ENCODE measurements at places on chromosomes 2 and 18. TPM values are rescaled to one million over a fixed set of nuclear protein-coding genes. Genes with fewer than 3 reads are reported as not detected.
A peak's percentile ranks its signal among the peaks of the same experiment; 100 is the strongest.

DNA sequence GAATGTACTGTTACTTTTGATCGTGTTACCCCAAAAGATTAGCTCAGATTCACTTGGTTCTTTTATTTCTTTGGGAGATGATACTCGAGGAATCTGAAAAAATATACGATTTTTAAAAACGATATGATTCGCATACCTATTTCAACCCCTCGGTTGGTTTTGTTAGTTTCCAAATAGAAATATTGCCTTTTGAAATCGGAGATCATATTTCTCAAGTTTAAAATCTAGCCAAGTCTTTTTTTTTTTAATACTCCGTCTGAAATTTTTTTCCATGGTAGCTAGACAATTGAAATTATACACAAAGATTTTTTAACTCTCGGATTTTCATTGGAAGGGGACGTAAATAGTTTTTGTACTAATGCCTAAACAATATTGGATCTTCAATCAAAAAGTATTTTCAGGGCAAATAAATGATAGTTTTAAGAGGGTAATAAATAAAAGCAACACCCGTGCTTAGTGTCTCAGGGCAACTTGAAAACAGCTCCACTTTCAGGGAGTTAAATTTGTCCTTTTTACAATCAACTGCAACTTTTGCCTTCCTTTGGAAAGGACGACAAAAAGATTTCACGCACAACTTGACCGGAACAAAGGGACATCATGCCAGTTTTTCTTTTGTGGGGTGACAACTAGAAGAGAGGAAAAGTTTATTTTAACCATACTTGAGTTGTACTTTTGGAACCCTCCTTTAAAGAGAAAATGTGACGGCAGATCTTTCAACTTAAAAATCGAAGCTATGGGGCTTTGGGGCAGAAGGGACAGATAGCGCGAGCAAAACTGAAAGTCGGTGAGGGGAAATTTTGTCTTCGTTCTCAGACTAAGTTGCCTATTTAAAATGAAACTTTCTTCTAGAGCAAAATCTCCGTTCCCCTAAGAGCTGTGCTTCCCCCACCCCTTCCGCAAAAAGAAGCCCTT lies 5.8 kb upstream of the ONECUT2 start:
- DNase-seq = no peak

DNA sequence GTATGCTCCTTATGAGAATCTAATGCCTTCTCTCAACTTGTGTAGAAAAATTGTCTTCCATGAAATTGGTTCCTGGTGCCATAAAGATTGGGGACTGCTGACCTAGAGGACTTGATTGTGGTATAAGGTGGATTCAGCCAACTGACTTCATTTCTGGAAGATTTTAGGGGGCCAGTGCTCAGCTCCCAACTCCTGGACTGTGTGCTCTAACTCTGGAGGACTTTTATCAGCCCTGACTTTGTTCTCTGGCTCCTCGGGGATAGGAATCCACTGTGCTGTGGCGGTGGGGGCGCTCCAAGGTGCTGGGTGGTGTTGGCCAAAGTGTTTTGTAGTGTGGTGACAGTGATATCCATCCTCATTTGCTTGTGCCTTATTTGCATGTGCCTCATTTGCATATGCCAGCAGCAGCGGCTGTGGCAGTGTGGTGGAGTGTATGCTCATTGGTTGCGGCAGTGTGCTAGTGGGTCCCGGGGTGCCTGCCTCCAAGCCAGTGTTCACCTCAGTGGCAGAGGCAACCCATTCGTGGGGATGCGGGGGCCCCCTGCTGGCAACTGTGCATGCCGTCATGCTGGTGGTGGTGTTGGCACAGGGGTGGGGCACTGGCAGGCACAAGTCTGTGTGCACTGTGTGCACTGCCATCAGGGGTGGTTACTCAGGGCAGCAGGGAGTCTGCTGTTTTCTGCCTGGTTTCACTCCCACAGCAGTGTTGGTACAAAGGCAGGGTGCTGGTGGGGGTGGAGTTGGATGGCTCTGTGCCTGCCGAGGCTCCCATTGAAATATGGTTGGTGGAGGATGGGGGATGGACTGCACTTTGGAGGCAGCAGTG lies 19.6 kb downstream of the EHBP1 start:
- no peak for DNase-seq

GRCh38 chr18:75101916-75102315 lies 107.0 kb downstream of the PTGR3 start:
- no peak for DNase-seq

- peak; percentile 60 for DNase-seq
These were observed 9.3 kb upstream of the EFHD1 start for GRCh38 chr2:232623768-232624765.

DNA sequence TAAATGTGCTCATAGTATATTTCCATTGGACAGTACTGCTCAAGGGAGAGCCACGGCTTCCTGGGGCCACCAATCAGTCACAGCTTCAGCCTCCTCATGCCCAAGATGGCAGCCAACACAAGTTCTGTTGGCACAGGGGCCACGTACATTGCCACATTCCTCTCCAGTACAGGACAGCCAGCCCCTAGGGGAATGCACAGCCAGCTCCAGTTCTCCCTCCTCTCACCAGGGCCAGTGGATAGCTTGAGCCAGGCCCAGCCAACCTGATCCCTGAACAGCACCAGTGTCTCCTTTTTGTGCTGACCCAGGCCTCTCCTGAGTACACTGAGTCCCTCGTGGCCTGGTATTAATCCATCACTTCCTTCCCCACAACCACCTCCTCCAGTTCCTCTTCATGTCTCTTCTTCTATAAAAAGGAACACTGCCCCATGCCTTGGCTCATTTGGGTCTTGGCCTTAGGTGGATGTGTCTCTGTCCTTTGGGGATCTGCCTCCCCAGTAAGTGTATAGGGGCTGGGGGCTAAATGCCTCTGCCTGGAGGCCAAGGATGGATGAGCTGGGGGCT lies 168.7 kb downstream of the TNS1 start:
- DNase-seq = no peak

DNA sequence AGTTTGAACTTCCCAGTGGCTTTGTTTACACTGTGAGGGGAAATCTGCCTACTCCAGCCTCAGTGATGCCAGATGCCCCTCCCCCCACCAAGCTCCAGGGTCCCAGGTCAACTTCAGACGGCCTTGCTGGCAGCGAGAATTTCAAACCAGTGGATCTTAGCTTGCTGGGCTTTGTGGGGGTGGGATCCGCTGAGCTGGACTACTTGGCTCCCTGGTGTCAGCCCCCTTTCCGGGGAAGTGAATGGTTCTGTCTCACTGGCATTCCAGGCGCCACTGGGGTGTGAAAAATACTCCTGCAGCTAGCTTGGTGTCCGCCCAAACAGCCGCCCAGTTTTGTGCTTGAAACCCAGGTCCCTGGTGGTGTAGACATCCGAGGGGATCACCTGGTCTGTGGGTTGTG lies 70.0 kb upstream of the NEUROD1 start:
- DNase-seq = no peak

UGT1A7 gene
- not detected for total RNA-seq

DNA sequence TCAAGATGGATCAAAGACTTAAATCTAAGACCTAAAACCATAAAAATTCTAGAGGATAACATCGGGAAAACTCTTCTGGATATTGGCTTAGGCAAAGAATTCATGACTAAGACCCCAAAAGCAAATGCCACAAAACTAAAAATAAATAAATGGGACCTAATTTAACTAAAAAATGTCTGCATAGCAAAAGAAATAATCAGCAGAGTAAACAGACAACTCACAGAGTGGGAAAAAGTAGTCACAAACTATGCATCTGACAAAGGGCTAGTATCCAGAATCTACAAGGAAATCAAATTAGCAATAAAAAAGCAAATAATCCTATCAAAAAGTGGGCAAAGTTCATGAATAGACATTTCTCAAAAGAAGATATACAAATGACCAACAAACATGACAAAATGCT lies 18.2 kb upstream of the ASB18 start:
- no peak for DNase-seq

PID1 gene
- total RNA-seq = 6.9 TPM

DNA sequence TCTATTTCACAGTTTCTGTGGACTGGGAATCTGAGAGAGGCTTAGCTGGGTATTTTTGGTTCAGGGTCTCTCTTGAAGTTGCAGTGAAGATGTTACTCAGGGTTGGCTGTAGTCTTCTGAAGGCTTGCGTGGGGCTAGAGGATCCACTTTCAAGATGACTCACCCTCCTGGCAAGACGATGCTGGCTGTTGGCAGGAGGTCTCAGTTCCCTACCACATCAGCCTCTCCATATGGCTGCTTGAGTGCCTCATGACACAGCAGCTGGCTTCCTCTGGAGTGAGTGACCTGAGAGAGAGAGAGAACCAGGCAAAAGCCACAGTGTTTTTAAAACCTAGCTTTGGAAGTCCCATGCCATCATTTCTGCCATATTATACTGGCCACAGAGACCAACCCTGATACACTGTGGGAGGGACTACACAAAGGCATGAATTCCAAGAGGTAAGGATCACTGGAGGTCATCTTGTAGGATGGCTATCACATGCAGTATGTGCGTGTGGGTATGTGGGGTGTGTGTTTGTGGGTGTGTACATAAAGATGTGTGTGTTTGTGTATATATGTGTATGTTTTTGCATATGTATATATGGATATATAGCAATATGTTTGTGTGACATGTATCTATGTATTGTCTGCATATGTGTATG lies 25.1 kb downstream of the DNPEP start:
- peak; percentile 93 for DNase-seq

DNA sequence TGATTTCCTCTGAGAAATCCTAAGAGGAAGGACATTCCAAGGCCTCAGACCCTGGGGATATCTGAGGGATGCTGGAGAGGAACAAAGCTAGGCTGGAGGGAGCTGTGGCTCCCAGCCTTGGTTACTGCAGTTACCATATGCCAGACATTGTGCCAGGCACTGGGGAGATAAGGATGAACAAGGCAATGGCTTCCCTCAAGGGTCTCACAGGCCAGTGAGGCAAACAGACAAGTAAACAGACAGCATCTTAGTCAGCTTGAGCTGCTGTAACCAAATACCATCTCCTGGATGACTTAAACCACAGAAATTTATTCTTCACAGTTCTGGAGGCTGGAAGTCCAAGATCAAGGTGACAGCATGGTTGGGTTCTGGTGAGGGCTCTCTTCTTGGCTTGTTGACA lies 91.8 kb downstream of the SKA1 start:
- DNase-seq = no peak

DPP4 gene
- total RNA-seq = 1.2 TPM

HOXD8 gene
- total RNA-seq = 11.6 TPM

TLX2 gene
- 1.7 TPM for total RNA-seq

DNA sequence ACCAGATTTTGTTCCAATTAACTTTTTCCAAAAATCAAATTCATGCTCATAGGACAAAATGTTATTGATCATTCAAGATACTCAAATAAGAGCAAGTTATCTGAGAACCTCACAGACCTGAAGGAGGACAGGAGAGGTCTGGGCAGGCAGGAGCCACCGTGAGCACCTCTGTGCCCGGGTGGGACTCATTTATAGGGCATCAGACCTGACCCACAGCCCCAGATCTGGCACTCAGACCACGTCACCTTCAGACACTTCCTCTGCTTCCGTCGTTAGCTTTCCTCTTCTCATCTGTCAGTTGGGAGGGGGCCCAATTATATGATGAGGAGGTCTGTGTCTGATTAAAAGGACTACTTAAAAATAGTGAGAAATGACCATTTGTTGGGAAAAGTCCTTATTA lies 169.4 kb downstream of the EIPR1 start:
- no peak for DNase-seq

GRCh38 chr2:10234013-10234306 lies 68.7 kb upstream of the HPCAL1 start:
- DNase-seq = no peak

DNA sequence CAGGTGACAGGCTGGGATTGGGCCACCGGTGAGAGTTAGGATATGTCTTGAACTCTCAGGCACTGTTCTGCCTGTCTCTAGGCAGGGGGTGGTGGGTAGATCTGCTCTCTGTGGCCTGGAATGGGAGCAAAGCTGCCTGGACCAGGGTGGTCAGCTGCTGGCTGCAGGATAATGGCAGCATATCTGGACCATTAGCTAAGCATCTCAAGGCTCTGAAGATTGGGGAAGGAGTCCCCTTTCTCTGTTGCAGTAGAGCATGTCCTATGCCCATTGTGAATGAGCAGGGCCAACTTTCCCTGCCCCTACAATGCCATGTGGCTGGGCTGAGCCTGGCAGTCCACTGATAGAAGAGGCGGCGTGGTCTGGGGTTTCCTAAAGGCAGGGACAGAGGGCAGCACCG lies 34.6 kb downstream of the LOXHD1 start:
- no peak for DNase-seq

- DNase-seq = no peak
These were observed 136.8 kb downstream of the SMAD7 start for GRCh38 chr18:48813833-48814489.

DNA sequence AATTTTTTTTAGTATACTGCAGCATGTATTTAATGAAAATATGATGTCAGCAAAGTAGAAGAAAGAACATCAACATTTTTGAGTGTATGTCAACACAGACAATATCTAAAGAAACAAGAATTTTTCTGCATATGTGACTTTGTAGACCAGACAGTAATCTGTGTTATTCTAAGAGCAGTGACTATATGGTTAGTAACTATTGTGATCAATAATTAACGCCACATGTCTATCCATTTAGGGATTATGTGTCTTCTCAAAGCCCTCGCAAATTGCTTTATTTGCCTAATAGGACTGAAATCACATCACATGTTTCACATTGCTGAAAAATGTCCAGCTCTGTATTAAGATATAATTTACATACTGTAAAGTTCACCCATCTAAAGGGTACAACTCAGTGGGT lies 107.8 kb downstream of the GFPT1 start:
- DNase-seq = no peak

DNA sequence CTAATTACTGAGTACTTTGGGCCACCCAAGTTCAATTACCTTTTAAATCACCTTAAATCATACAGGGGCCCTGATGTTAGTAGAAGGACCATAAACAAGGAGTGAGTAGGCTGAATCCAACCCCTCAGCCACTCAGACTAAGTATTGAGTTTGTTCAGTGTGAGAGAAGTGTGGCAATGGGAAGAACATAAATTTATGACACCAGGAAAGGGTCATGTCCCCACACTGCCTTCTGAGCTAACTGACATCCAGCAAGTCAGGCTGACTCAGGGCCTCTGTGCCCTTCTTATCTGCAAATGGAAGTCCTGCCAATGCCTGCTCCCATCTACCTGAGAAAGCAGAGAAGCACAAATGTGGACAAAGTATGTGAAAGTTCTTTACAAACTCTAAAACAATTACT lies 12.9 kb downstream of the PLEKHM3 start:
- peak; percentile 28 for DNase-seq

SULT1C2 gene
- 0.29 TPM for total RNA-seq

IL1R2 gene
- not detected for total RNA-seq

KIAA2012 gene
- not detected for total RNA-seq

- peak; percentile 40 for DNase-seq
These were observed 44.0 kb downstream of the PDCL3 start for GRCh38 chr2:100606726-100607343.

MAP2 gene
- total RNA-seq = 2.1 TPM

GRCh38 chr2:47735136-47735869 lies 47.6 kb upstream of the MSH6 start:
- DNase-seq = no peak

DNA sequence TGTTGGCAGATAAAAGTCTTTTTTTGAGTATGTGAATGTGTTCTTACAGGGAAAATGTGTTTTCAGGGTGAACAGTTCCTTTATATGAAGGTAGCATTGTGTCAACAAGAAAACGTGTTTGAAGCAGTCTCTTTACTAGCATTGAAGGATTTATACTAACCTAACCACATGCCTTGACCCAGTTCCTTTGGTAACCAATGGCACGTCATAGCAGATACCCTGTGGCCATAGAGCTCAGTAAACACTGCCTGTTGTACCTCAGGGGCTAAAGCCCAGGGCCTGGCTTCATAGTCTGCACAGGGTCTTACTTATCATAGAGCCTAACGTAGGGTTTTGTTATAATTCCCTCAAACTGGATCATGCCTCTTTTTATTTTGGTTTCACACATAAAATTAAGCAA lies 32.1 kb upstream of the NFU1 start:
- no peak for DNase-seq

POTEI gene
- not detected for total RNA-seq

All from A172 (cell line).